Metanephros (tissue), 2 donors: ENCODE measurements at places on chromosomes 7 and 10. TPM values are rescaled to one million over a fixed set of nuclear protein-coding genes. Genes with fewer than 3 reads are reported as not detected.

The PRTFDC1 gene
- 18.7 TPM for total RNA-seq

The ADO gene
- total RNA-seq, result 30.7 TPM

The SPDYE16 gene
- total RNA-seq, result 0.53 TPM

The SNX10 gene
- 10.6 TPM for total RNA-seq

The TAS2R60 gene
- not detected for total RNA-seq
